ENCODE measurements at places on chromosomes 11 and 22.

DNA sequence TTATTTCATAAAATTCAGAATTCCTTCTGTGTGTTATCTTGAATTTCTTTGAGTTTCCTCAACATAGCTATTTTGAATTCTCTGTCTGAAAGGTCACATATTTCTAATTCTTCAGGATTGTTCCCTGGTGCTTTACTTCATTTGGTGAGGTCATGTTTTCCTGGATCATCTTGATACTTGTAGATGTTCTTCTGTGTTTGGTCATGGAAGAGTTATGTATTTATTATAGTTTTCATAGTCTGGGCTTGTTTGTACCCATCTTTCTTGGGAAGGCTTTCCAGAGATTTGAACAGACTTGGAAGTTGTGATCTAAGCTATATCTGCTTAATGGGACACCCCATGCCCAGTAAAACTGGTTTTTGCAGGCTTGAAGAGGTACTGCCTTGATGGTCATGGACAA is 149.6 kb downstream of the METTL15 start:
- no peak for DNase-seq

- DNase-seq, result no peak
These were observed 34.9 kb downstream of the JRKL start for GRCh38 chr11:96424693-96425092.

GRCh38 chr11:80702264-80702663 is 1261.4 kb upstream of the TENM4 start:
- no peak for DNase-seq

- no peak for DNase-seq
These were observed 43.2 kb upstream of the CLDN5 start for GRCh38 chr22:19567157-19568009.

DNA sequence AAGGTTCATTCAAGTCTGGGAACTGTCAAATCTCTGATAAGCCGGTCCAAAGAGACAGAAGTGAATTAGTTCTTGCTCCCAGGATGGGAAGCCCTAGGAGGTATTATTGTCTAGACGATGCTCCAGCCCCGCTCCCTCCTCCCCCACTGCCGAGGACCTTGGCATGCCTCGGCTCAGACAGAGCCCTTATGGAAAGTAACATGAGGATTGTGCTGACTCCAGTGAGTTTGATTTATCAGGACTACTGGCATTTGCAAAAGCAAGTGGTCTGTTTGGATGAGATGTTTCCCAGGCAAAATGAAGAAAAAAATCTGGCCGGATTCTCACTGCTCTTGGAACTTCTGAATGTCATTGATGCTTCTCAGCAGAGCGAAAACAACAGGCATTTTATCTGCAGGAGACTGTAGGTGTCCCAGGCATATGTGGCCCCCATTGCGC is 341.0 kb downstream of the ETS1 start:
- DNase-seq, result no peak

GRCh38 chr11:17631702-17632365 is 84.8 kb downstream of the OTOG start:
- DNase-seq, result no peak

GRCh38 chr11:23100726-23101125 is 240.5 kb upstream of the CCDC179 start:
- no peak for DNase-seq

GRCh38 chr11:123197711-123198110 is 2.7 kb upstream of the CLMP start:
- no peak for DNase-seq

- DNase-seq, result no peak
These were observed 11.5 kb downstream of the SCUBE1 start for GRCh38 chr22:43331698-43332097.

DNA sequence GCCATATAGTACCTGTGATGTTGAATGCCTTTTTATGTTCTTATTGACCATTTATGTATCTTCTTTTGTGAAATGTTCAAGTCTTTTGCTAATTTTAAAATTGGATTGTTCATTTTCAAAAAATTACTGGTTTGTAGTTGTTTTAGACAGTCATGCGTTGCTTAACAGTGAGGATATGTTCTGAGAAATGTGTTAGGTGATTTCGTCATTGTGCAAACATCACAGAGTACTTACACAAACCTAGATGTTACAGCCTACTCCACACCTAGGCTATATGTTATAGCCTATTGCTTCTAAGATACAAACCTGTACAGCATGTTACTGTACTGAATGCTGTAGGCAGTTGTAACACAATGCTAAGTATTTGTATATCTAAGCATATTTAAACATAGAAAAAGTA is 32.5 kb downstream of the PDE3B start:
- no peak for DNase-seq

DNA sequence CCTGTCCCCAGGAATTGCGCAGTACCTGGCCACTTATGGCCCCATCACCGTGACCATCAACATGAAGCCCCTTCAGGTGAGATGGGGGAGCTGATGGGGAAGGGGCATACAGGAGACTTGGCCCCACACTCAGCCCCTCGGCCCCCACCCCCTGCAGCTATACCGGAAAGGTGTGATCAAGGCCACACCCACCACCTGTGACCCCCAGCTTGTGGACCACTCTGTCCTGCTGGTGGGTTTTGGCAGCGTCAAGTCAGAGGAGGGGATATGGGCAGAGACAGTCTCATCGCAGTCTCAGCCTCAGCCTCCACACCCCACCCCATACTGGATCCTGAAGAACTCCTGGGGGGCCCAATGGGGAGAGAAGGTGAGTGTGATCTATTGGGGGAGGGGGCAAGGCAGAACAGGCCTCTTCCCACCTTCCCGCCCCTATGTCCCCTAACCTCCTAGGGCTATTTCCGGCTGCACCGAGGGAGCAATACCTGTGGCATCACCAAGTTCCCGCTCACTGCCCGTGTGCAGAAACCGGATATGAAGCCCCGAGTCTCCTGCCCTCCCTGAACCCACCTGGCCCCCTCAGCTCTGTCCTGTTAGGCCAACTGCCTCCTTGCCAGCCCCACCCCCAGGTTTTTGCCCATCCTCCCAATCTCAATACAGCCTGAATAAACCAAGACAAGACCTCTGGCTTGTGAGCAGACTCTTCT is 3.6 kb downstream of the CTSW start:
- DNase-seq, result no peak

- DNase-seq, result no peak
These were observed 42.2 kb downstream of the FLI1 start for GRCh38 chr11:128735935-128736605.

DNA sequence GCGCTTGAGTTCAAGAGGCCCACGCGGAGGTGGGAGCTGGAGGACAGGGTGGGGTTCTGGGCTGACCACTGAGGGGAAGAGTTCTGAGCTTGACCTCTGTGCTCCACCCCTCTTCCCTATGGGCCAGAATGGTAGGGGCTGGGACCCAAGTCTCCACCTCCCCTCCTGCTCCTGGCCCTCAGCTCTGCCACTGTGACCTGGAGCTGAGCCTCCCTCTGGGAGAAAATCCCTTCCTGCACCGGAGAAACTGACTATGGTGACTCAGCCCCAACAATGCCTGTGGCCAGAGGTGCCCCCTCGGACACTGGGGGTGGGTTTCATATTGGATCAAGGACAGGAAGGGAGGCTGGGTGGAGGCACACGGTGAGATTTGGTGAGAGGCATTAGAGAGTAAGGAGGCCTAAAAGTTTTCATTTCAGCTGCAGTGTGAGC is 23.0 kb downstream of the RELT start:
- DNase-seq, result no peak

DNA sequence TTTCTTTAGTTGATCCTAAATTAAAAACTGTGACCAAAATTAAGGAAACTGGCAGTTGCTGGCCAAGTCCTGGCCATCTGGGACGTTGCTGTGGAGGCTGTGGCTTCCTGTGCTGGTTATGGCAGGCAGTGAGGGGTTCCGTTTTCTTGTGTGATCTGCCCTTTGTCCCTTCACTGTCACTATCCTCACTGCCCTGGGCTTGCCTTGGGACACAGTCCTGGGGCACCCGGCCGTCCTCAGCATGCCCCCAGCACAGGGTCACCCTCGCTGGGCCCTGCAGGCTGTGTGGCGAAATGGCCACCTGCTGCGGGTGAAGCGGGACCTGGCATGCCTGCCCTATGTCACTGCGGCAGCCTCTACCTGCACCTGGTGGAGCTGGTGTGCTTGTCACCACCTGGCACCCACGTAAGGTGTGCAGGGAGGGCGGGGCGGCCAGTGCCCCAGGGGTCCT is 52.5 kb upstream of the SLC22A12 start:
- no peak for DNase-seq

DNA sequence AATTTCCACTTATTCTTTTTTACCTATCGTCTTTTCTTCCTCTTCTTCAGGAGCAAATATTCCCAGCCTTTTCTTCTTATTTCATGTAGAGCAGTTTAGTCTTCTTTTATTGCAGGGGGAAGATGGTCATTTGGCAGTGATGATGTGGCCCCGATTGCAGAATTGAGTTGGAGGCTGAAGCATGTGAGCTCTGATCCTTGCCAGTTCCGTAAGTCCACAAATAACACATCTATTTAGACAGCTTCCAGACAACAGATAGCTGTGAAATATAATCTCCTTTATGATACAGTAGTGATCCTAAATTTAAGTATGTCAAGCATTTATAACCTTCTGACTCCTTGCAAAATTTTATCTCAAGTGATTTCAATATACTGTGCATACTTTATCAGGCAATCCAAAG is 27.5 kb downstream of the REXO2 start:
- DNase-seq, result no peak

DNA sequence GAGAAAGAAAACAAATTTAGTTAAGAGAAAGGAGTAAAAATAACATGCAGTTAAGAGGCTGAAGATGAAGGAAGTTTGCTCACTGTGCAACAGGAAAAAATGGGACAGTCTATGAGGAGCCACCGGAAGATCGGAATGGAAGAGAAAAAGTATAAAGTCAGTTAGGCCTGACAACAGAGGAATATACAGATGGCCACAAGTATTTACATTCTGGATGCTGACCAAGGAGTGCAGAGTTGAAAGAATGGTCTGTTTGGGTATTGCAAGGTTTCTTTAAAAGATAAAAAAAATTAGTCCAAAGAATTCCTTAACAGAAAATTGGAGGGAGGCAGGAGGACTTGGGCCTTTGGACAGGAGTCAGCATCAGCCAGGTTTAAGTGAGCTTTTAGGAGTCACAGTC is 37.5 kb downstream of the RBFOX2 start:
- DNase-seq, result no peak

- DNase-seq, result no peak
These were observed 14.3 kb downstream of the LRRC75B start for GRCh38 chr22:24578355-24579257.

GRCh38 chr11:64203421-64204079 is 3.0 kb upstream of the FERMT3 start:
- no peak for DNase-seq

- no peak for DNase-seq
These were observed at the start of gene IGSF22 for GRCh38 chr11:18726040-18726439. Gene IGSF22, minus strand, starts transcription at chr11:18726188. Its CDS starts 1,952 bp downstream, at chr11:18724236.

- no peak for DNase-seq
These were observed at the start of gene SMIM38 for GRCh38 chr11:69155302-69156234. Gene SMIM38, plus strand, starts transcription at chr11:69155935. Its CDS starts 1,912 bp downstream, at chr11:69157847.

DNA sequence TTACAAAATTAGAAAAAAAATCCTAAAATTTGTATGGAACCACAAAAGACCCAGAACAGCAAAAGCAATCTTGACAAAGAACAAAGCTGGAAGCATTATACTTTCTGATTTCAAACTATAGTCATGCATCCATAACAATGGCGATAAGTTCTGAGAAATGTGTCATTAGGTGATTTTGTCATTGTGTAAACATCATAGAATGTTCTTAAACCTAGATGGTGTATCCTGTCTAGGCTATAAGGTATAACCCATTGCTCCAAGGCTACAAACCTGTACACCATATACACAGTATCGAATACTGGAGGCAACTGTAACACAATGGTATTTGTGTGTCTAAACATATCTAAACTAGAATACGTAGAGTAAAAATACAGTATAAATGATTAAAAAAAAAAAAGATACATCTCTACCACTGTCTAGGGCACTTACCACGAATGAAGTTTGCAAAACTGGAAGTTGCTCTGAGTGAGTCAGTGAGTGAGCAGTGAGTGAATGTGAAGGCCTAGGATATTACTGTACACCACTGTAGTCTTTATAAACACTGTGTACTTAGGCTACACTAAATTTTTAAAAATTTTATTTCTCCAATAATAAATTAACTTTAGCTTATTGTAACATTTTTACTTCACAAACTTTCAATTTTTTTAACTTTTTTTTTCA is 18.1 kb upstream of the SC5D start:
- DNase-seq, result no peak

DNA sequence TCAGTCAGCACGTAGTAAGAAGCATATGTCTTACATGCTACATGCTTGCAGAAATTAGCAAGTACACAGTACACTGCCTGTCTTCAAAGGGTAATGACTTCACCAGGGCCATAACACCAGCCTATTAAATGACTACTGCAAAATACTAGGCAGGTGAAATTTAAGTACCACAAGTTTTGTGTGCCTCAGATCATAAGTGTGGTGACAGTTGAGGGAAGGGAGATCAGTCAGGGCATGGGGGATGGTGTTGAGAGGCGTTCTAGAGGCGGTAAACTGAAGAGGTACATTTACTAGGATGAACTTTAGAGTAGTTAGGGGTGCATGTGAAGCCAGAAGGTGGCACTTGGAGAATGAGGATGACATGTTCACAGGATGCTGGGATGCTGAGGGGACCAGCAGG is 22.0 kb downstream of the AMOTL1 start:
- no peak for DNase-seq

DNA sequence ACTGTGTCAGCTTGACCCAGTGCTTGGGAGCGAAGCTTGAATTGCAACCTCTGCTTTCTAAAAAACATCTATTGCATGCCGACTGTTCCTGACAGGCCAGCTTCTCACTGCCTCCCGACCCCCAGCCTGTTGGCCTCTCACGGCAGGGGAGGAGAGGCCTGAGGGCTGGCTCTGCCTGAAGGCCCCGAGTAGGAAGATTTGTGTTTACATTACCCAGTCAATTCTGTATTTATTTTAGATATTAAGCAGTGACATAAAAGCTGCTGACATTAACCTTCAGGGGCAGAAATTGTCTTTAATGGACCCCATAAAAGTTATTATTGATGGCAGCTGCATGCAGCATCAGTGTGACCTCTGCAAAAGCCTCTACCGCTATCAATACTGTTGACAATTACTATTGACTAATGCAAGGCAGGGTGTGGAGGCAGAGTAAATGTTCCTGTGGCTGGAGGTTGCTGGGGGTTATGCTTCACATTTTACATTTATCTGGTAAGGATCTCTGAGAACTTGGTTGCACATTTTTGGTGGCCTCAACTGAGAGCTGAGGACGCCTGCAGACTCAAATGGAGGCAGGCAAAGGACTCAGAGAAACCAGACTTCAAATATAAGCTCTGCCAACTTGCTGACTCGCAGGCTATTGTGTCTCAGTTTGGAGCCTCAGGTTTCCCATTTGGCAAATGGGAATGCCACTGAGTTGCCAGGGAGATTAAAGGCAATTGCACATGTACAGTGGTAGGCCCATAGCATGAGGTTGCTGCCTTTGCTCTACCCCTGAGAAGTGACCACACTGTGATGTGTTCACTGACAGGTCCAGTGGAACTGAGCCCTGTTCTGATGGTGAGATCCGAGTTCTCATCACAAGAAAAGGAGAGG is 380.5 kb downstream of the TENM4 start:
- no peak for DNase-seq

DNA sequence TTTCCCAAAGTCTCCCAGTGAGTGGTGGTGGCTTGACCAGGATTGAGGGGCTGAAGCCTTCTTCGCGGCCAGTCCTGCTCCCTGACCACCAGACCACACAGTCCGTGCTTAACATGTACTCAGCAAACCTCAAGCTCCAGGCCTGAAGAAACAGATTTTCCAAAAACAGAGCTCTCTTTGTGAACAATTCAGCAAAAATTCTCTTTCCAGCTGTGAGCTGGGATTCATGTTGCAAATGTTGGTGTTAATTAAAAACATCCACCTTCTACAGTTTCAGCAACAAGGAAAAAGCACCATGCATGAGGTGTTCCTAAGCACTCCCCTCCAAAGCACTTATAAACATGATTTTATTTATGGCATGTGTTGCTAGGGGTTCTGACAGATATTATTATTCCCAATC is 129.5 kb downstream of the ETS1 start:
- no peak for DNase-seq

Data from iPS DF 19.7 (cell line).